H4 (cell line): ENCODE measurements at places on chromosomes 1 and 21. TPM values are rescaled to one million over a fixed set of nuclear protein-coding genes. Genes with fewer than 3 reads are reported as not detected.

Gene ANGPTL3
- total RNA-seq = not detected in 2 replicates

Gene EPHA8
- total RNA-seq = 0.31 and 1.6 TPM in 2 replicates

Gene KIRREL1
- 35.2 and 38.4 TPM in 2 replicates for total RNA-seq

Gene XKR8
- not detected in 2 replicates for total RNA-seq

Gene LIN28A
- not detected in 2 replicates for total RNA-seq
